ENCODE measurements at places on chromosomes 13 and 19. TPM values are rescaled to one million over a fixed set of nuclear protein-coding genes. Genes with fewer than 3 reads are reported as not detected.

DNA sequence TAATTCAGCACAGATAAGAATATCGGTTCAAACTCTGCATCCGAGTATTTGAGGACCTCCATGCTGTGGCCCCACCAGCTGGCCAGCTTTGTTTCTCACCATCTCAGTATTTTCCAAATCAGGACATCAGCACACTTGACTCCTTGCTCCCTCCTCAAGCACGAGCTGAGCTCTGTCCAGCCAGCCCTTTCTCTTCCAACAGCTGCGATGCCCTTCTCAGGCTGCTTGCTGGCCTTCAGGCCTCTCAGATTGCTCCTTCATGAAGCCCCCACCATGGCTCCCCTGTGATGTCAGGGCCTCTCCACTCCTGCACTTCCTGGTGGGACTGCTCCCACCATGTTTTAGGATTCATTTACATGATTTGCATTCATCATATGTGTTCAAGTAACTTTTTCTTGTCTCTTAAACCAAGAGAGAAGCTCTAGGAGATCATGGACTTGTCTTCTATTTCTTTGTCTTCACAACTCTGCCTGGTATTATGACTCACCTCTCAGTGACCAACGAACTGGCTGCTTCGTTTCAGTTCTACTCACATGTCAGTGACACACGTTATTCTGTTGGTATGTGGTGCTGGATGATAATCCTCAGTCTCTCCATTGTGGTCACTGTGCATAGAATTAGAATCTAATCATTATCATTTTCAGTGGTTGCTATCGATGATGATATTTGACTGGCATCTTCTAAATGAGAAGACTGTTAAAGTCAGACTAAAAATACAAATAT is 471.7 kb downstream of the EFNB2 start:
- no peak for DNase-seq

- DNase-seq = no peak
These were observed 481.9 kb downstream of the GPC6 start for GRCh38 chr13:93708308-93709075.

- no peak for DNase-seq
These were observed 128.2 kb downstream of the PCDH9 start for GRCh38 chr13:67101730-67102467.

CYP4F11 gene
- total RNA-seq = 0.11 TPM

ZNF486 gene
- 3.4 TPM for total RNA-seq

All from right cardiac atrium (tissue), 5 donors.